Adrenal gland (tissue), 19 donors: ENCODE measurements at places on chromosomes 13 and 19. TPM values are rescaled to one million over a fixed set of nuclear protein-coding genes. Genes with fewer than 3 reads are reported as not detected.

Gene NRTN
- 8.7 TPM for total RNA-seq

Gene KIR2DL4
- not detected for total RNA-seq

DNA sequence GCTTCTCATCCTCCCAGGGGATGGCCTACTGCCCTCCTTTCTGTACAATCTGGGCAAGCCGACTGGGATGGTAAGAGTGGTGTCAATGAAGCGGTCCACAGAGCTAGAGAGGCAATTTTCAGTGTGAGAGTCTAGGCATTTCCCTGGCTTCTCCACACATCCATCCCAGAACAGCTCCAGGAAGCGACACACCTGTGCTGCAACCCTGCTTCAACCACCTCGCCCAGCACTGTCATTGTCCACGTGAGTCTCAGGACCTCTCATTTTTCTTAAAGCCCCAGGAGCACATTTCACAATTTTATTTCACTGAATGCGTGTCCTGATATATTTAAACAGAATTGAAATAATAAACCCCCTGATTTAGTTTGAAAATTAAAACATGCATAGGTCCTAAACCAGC, 15.5 kb upstream of the UBL3 start:
- peaks cover 3% of the 10 kb centered on the region for H3K27me3 ChIP-seq
- no peak overlapping the region for H3K27ac ChIP-seq
- no peaks in the 10 kb centered on the region for H3K4me1 ChIP-seq
- no peak for DNase-seq
- no peak overlapping the region for H3K4me3 ChIP-seq

- DNase-seq = no peak
- no peak overlapping the region for H3K4me3 ChIP-seq
- H3K36me3 ChIP-seq = no peaks in the 10 kb centered on the region
- H3K27ac ChIP-seq = no peak overlapping the region
- peaks cover 6% of the 10 kb centered on the region for H3K27me3 ChIP-seq
Observed at GRCh38 chr19:39297931-39298634, 1.9 kb downstream of the IFNL1 start.

- no peak for DNase-seq
- no peaks in the 10 kb centered on the region for H3K36me3 ChIP-seq
- H3K4me3 ChIP-seq = no peak overlapping the region
- no peaks in the 10 kb centered on the region for H3K4me1 ChIP-seq
- no peak overlapping the region for H3K27ac ChIP-seq
Observed at GRCh38 chr13:82036602-82037001, 1695.7 kb upstream of the SPRY2 start.

- no peak for DNase-seq
- H3K4me3 ChIP-seq = no peak overlapping the region
- no peak overlapping the region for H3K27ac ChIP-seq
- H3K4me1 ChIP-seq = no peaks in the 10 kb centered on the region
Observed at GRCh38 chr19:34838248-34838647, 65.2 kb upstream of the ZNF599 start.
